ENCODE measurements at places on chromosomes 4 and X.

- DNase-seq: no peak
Measured at GRCh38 chr4:3311489-3312171, 18.8 kb downstream of the RGS12 start.

GRCh38 chr4:42750091-42750490 lies 93.2 kb upstream of the ATP8A1 start:
- no peak for DNase-seq

DNA sequence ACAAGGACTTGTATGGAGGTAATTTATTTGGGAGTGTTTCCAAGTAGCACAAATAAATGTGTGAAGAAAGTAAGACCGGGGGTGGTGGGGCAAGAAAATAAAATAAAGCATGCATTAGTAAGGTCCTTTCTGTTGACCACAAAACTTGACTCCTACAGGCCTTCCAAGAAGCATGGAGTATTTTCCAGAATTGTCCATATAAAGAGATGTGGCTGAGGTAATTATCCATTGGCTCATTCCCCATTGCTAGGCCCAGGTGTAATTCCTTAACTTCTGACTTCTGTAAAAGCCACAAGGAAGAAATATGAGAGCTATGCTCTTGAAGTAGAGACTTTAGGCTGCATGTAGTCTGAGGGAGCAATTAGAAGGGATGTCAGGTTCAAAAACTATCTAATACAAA lies 430.5 kb upstream of the PABPC4L start:
- DNase-seq: no peak

- DNase-seq: peak; percentile 32
Measured at GRCh38 chrX:24026432-24026831, 554 bp downstream of the KLHL15 start.

- DNase-seq: no peak
Measured at GRCh38 chr4:151809716-151810115, 48.9 kb upstream of the GATB start.

- DNase-seq: no peak
Measured at GRCh38 chr4:38065176-38065575, 105.0 kb downstream of the PTTG2 start.

DNA sequence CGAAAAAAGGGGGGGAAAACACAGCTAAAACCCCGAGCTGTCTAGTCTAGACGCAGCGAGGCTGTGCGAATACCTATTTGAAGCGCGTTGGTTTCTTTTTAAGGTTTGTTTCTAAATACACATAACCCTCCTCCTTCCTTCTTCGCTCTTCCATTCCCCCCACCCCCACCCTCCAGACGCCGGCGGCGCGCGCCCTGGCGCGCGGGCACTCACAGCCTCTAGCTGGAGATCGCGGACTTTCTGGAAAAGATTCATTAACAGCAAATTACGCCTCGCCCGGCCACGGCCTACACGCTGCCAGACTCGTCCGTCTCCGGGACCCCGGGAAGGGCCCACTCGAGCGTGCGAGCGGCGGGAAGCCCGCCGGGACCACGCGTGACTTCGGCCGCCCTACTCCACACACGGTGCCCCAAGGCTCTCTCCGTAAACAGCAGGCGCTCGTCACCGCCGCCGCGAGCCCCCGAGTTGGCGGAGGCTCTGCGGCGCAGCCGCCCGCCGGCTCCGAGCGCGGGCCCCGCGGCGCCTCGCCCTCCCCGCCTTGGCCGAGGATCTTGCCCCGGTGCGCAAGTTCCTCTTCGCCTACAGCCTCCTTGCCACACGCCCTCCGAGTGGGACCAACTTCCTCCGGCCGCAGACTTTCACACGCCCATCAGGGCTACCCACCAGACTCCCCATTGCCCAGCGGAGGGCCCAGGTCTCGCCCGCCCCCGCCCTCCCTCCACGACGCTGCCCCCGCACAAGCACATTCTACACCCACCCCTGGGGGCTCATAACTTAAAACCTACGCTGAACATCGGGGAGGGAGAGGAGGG lies 2.0 kb downstream of the BCOR start:
- peak; percentile 45 for DNase-seq

GRCh38 chrX:30895370-30895769 lies 6.3 kb upstream of the TAB3 start:
- no peak for DNase-seq

DNA sequence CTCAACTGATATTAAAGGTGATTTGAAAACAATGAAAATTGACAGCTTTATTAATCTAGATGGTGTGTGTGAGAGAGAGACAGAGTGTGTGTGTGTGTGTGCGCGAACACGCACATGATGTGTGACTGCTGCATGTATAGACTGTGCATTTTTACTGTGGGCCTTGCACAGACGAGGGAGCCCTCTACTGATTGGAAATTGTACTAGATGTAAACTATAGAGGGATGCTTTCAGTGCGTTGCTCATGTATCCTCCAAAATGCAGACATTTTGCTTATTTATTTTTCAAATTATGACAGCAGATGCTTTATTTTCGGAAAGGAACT lies 168.4 kb upstream of the GK2 start:
- peak; percentile 43 for DNase-seq

DNA sequence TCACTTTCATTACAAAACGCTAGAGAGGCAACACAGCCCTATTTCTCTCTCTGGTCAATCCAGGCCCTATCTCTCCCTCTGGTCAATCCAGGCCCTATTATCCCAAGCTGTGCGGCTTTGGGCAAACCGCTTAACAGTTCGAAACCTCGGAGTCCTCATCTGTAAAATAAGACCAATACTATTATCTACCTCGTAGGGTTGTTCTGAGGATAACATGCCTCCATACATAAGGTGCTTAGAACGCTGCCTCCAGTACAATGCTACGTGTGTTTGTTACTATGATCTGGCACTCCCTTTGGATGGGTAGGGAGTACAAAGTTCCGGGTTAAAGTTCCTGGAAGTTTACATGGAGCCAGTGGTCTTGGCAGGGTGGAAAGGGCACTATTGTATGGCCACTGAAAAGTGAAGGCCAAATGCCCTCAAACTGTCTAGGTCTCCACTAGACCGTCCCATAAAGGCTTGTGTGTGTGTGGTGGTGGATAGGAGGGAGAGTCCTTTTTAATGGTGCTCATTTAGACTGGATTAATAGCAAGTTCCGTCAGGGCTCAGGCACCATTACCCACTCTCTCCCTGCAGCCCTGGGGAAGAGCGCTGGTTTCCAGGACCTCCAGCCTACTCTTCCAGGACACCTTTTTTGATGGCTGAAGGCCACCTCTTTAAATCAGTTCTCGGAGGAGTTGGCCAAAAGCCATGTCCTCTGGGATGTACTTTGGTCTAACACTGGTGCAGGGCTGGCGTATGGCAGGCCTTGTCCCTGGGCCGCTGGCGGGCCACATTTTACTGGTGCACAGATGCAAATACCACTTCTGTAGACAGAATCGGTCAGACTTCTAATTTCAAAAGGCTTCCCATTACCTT lies 75.6 kb upstream of the BCOR start:
- DNase-seq: no peak

DNA sequence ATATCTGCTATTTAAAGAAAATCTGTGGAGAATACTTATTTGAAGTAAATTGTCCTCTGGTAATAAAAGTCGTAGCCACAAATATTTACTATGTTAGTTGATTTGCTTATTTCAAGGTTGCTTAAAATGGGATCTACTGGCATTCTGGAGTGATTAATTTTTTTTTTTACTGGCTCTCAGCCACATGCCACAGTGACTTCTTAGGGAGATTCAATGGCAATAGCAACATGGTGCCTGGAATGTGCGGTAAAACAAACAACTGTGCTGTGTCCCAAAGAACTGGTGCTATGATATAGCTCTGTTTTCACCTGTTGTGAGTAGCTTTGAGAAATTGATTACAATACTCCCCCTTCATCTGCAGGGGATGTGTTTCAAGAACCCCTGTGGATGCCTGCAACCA lies 324.3 kb downstream of the GPAT3 start:
- DNase-seq: no peak

DNA sequence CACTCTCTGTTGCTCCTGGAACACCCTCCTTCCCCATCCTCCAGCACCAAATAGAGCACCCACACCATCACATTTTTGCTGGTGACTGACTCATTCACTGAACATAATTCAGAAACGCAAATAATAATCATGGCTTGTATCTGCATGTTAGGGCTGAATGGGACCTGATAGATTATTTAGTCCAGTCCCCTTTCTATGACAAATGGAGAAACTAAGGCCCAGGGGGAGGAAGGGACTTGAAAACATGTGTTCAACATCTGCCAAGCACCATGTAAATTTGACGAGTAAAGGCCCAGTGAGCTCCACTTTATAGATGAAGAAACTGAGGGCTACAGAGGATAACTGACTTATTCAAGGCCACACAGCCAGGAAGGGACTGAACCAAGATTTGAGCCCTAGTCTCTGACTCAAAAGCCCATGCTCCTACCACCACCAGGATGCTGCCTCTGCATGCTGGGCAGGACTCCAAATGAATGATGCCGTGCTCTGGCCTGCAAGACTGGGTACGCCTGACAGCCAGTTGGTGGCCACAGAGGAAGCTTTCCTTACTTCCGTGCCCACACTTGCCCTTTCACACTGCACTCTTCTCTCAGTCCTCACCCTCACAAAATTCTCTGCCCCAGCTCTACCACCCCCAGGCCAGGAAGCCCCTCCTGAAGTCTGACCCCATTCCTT lies 133.3 kb upstream of the PJA1 start:
- no peak for DNase-seq

DNA sequence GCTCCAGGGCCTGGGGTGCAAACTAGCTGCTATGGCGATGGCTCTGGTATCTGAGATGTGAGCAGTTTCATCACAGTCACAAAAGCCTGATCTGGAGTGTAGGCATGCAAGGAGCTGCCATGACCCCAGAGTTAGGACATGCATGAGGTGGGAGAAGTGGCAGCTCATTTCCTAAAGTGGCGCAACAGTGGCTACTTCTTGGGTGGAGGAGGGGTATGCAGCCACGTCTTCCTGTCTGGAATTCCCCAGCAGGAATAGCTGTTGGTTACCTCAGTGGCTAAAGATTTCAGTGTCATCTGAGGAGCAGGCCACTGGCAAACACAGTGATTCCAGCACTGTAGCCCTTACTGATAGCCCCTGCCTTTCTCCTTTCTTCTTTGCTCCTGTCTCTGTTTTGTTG lies 1382.5 kb downstream of the C4orf33 start:
- DNase-seq: no peak

GRCh38 chr4:24321616-24322015 lies 262.7 kb downstream of the DHX15 start:
- DNase-seq: no peak

DNA sequence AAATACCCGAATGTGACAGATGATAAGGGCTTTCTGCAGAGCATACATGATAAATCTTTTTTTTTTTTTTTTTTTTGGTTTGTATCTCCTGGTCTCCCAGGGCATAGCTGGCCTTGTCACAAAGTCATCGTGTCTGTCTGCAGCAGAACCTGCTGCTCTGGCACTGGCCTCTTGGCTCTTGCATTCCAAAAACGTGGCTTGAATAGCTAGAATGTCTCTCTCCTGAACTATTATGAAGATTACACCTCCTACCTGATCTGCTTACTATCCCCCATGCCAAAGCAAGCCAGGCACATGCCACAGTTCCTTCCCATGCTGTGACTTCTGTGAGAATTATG lies 50.4 kb upstream of the SCRG1 start:
- DNase-seq: no peak

- no peak for DNase-seq
Measured at GRCh38 chr4:112514647-112515197, 1.3 kb downstream of the NEUROG2 start.

Data from right hindlimb (tissue), 1 donor.